ENCODE measurements at places on chromosomes 6 and 20.

DNA sequence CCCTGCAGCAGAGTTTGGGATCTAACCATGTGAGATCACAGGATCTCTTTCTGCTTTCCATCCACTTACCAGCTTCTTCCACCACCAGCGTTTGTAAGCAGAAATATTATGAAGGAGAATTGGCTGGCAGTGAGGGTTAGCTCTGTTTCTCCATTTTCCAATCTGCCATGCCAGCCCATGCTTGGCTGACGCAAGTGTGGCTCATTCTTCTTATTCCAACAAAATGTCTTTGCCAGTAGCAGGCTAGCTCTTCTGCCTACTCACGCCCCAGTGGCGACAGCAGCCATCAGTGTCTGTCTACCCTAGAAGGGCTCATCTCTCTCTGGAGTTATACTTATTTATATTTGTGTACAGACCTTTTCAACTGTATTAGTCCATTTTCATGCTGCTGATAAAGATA, 286.2 kb downstream of the FARS2 start:
- no peak for DNase-seq

DNA sequence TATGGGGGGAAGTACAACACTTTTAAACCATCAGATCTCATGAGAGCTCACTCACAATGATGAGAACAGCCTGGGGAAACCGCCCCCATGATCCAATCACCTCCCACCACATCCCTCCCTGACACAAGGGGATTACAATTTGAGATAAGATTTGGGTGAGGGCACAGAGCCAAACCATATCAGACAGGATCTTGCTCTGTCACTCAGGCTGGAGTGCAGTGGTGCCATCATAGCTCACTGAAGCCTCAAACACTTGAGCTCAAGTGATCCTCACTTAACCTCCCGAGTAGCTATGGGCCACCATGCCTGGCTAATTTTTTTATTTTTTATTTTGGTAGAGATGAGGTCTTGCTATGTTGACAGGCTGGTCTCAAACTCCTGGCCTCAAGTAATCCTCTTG, 5.1 kb upstream of the IYD start:
- no peak for DNase-seq

DNA sequence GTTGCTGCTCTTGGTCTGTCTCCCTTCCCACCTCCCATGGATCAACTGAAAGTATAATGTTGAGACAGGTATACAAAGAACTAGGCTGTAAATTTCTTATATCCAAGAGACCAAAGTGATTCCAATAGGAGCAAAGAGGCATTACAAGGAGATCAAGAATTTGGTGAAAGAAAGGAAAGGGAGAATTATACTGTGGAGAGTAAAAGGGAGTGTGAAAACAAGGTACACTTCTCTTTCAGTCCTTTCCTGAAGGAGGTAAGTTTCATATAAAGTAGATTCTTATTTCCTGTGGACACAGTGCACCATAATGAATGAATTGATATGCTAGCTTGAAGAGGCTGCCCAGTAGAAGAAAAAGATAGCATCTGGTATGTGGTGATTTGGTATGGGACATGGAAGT, 49.7 kb downstream of the CD2AP start:
- DNase-seq, result no peak

GRCh38 chr6:123529843-123530242, 106.9 kb downstream of the TRDN start:
- DNase-seq, result no peak

DNA sequence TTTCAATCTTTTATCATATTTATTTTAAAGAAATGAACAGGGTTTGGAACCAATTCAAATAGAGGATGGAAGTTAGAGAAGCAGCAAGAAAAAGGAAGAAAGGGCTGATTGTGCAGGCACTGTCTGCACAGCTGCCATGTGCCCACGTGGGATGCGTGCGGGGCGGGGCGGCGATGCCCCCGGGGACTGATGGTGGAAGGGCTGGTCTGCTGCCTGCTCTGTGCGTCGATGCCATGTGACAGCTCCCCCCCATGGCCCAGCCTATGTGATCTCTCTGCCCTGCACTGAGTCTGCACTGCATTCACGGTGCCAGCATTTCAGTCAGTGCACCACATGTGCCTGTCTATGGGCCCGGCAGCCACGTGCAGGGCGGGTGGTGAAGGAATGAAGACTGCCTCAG, 96.4 kb downstream of the IRF4 start:
- DNase-seq, result no peak

DNA sequence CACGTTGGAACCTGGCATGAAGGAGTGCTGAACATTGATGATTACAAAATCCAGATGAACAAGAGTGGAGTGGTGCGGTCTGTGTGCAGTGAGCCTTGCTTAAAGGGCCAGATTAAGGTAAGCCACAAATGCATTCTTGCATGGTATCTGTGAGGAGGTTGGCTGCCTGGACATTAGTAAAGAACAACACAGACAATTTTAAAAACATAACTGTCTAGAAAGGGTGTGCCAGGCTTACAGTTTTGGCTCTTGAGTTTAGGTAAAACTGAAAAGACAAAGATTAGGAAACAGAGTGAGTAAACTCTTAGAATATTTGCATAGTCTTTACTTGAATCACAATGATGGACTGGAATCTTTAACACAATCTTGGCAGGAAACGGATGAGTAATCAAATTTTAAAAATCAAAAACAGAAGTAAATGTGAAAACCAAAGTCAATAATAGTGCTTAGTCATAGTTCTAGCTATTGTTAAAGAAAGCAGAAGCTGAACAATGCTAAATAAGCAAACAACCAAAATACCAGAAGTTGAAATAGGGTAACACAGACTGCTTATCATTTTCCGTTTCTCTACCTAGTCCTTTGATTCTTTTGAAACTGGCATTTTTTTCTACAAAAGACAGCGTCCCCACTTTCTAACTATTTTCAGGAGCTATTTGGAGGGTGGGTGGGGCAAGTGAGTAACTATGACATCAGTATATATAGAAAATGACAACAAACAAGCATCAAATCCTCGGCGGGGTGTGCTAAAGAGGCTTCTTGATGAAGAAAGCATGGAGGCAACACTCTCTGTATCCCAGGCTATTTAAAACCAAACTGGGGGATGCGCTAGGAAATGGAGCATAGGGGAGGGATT, 185.8 kb upstream of the RAB32 start:
- no peak for DNase-seq

GRCh38 chr20:39109933-39110818, 148.0 kb downstream of the DHX35 start:
- no peak for DNase-seq

DNA sequence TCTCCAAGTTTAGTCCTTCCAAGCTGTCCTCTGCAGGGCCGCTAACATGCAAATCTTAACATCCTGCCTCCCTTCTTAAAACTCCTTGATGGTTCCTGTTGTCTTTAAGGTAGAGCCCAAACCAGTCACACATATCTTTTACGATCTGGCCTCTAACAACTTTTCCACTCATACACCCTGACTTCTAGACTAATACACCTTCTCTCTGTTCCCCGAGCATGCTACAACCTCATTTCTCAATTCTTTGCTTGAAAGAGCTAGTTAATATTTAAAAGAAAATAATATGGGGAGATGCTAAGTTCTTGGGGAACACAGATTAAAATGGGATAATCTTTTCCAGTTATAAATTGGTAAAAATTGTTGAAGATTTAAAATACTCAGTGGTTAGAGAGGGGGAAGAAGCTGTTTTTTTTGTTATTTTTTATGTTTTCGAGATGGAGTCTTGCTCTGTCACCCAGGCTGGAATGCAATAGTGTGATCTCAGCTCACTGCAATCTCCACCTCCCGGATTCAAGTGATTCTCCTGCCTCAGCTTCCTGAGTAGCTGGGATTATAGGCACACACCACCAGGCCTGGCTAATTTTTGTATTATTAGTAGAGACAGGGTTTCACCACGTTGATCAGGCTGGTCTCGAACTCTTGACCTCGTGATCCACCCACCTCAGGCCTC, 250.7 kb downstream of the MAFB start:
- no peak for DNase-seq

DNA sequence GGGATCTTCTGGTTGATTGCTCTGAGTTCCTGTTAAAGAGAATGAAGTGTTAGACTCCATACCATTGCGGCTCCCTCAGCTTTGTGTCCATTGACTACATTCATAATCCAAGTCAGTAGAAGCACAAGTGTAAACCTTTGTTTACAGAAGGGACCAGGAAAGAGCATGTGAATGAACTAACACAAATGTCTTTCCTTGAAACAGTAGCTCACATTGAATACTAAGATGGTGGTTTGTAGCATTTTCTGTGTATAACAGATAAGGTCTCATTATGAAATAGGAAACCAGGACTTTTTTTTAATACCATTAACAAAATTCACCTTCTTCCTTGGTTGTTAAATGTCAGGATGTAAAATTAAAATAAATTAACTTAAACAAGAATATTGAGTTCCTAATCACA, 8.4 kb downstream of the STXBP5 start:
- no peak for DNase-seq

DNA sequence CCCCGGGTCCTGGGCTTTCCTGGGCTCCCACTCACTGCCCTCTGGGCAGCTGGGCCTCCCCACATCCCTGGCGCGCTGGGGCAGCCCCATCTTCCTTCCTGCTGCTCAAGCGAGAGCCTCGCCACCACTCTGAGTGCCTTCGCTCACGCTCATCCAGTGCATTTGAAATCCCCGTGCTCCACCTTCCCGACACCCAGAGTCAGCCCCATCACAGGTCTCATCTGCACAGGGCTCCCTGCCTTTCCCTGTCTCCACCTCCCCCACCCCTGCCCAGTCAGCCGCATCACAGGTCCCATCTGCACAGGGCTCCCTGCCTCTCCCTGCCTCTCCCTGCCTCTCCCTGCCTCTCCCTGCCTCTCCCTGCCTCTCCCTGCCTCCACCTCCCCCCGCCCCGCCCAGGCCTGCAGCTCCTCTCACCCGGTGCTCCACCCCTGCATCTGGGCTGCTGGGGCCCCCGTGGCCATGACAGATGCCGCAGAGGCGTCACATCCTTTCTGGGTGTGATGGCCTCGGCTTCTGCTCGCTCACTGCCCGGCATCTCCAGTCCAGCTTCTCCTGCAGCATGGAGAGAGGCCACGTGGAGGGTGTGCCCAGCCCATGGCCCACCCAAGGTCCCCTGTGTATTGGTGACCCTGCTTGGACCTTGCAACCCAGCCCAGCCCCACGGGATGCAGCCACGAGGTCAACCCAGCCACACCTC, 9.0 kb upstream of the BHLHE23 start:
- DNase-seq, result no peak

- peak; percentile 31 for DNase-seq
Measured at GRCh38 chr6:97497713-97498331, 214.8 kb upstream of the MMS22L start.
